NCI-H1436 (cell line): ENCODE measurements at places on chromosomes 16 and 17.

DNA sequence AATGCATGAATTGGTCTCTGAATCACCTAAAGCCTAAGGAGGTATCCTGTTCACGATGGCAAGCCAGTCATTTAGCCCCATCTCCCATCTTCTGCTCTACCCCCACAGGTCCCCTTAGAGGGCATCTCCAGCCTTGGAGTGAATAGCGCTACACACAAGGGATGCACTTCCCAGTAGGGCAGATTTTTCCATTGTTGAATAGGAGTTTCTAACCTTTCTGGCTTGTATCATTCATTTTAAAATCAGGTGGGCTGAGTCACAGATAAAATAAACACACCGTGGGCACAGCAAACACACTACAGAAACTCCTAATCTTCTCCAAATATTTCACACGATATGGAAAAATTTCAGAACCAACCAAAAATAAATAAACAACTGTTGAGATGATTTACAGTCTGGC is 201.2 kb upstream of the NOG start:
- no peak for DNase-seq

DNA sequence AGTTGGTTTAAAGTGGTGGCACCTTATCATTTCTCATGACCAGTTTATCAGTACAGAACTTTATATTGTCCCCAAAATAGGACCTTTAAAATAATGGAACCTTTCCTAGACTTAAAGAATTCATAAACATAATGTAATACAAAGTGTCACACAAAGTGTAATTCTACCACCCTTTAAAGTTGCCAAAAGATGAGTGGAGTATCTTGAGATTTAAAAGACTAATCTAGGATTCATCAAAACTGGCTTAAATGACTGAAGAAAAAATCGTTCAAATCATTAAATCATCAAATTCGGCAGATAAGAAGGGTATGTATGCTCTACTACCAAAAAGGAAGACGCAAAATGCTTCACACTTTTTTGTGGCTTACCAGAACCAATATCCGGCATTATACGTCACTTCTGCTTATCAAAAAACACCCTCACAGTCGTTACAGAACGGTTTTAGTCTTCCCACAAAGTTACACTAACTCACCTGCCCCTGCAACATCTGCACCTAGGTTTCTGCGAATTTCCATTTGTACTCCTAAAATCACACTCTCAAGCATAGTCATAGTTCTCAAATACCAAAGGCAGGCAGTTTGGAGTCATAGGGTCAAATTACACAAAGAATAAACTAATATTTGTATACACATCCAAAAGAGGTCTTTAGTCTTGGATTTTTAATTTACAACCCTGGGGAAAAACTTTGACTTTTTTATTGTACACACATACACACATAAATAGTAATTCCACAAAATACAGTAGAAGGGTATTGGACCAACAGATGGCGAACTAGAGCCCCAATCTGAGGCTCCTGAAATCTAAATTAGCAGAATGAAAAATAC is 1.4 kb upstream of the KANSL1 start:
- peak; percentile 18 for DNase-seq

GRCh38 chr16:57172721-57173290 is 13.0 kb downstream of the PSME3IP1 start:
- DNase-seq, result no peak

- no peak for DNase-seq
Measured at GRCh38 chr17:7417056-7417655, 3.0 kb upstream of the SPEM1 start.

- DNase-seq, result peak; percentile 84
Measured at GRCh38 chr17:32253117-32253611, 12.5 kb upstream of the RHBDL3 start.

DNA sequence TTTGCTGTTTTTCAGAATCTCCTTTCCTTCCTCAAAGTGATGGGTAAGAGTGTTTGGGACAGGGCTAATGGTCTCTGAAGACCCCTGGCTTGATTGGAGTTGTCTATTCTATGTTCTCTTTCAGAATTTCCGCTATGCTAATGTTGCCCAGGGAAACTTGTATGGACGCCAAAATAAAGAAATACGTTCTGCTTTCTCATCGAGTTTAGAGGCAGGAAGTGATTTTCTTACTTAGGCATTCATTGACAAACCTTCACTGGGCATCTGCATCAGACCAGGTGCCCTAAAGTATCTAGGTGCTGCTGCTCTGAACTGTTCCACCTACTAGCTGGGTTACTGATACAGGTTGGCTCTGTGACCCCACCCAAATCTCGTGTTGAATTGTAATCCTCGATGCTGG is 787.9 kb upstream of the EEF2KMT start:
- DNase-seq, result no peak

DNA sequence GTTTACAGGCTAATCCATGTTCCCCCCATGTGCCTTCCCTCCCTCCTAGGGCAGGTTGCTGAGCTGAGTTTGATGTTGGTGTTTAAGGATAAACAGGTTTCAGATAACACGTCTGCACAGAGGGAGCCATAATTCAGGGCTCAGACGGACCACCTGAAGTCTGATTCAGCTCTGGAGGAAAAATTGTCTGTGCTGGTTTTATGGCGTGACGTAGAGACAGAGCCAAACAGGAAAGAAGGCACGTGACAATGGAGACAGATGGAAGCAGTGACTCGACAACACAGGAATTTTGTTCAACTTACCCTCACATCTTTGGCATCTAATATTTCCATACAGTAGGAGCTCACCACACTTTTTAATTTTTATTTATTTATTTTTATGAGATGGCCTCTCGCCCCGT is 10.7 kb upstream of the USP10 start:
- DNase-seq, result no peak

- no peak for DNase-seq
Measured at GRCh38 chr17:28366605-28367004, 1.6 kb upstream of the SEBOX start.

GRCh38 chr17:48228720-48229119 is 121.2 kb downstream of the SNX11 start:
- DNase-seq, result no peak

- DNase-seq, result no peak
Measured at GRCh38 chr17:81257533-81257932, 18.4 kb downstream of the NDUFAF8 start.

GRCh38 chr17:40735016-40735415 is 20.1 kb downstream of the KRT25 start:
- DNase-seq, result no peak

GRCh38 chr16:22685459-22685830 is 128.5 kb upstream of the HS3ST2 start:
- DNase-seq, result no peak

- no peak for DNase-seq
Measured at GRCh38 chr17:54971147-54971546, 2.6 kb downstream of the STXBP4 start.

GRCh38 chr16:1071561-1072225 is 854 bp upstream of the SSTR5 start:
- no peak for DNase-seq

- no peak for DNase-seq
Measured at GRCh38 chr17:64547319-64547718, 40.5 kb downstream of the CEP95 start.

DNA sequence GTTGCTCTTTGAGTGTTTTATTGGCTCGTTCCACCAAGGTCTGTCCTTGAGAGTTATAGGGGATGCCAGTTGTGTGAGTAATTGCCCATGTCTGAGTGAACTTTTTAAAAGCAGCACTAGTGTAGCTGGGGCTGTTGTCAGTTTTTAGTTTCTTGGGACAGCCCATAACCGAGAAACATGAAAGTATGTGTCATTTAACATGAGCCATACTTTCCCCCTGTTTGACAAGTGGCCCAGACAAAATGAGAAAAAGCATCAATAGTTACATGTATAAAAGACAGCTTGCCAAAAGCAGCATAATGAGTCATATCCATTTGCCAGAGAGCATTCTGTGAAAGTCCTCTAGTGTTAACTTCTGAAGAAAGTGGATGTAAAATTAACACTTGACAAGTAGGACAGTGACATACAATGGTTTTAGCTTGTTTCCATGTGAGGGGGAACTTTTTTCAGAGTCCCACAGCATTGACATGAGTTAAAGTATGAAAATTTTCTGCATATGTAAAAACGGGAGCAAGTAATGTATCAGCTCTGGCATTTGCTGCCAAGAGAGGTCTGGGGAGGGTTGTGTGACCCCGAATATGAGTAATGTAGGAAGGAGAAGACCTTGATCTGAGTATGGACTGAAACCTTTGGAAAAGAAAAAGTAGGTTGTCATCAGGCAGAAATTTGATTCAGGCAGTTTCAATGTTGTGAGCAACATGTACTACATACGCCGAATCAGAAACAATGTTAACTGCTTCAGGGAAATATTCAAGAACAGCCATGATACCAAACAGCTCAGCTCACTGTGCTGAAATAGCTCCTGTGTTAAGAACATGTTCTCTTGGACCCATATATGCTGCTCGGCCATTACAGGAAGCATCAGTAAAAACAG is 56.8 kb upstream of the ARL4D start:
- no peak for DNase-seq

- no peak for DNase-seq
Measured at GRCh38 chr17:55693254-55694216, 29.1 kb downstream of the TMEM100 start.

DNA sequence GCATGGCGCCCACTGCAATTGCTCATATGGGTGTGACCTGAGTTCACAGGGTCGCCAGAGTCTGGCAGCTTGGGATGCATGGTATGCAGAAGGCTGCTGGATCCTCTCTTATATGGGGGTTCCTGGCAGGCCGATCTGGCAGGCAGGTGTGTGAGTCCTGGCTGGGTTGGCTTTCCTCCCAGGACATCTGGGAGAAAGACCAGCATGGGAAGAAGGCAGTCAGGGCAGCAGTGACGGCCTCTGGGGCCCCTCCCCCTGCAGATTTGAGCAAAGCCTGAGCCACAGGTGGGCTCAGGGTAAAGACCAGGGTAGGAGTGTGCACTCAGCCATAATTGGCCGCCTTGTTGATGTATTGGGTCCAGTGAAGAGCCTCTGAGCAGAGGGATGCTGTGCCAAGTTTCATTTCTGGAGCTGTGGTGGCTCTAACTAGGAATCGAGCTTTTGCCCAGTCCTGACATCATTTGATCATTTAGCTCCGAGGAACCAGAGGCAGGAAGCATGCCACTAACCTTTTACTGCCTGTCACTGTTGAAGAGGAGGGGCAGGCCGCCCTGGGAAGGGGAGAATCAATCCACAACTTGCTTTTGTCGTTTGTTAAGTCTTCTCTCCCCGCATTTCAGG is 174.3 kb downstream of the CCDC182 start:
- DNase-seq, result peak; percentile 44

DNA sequence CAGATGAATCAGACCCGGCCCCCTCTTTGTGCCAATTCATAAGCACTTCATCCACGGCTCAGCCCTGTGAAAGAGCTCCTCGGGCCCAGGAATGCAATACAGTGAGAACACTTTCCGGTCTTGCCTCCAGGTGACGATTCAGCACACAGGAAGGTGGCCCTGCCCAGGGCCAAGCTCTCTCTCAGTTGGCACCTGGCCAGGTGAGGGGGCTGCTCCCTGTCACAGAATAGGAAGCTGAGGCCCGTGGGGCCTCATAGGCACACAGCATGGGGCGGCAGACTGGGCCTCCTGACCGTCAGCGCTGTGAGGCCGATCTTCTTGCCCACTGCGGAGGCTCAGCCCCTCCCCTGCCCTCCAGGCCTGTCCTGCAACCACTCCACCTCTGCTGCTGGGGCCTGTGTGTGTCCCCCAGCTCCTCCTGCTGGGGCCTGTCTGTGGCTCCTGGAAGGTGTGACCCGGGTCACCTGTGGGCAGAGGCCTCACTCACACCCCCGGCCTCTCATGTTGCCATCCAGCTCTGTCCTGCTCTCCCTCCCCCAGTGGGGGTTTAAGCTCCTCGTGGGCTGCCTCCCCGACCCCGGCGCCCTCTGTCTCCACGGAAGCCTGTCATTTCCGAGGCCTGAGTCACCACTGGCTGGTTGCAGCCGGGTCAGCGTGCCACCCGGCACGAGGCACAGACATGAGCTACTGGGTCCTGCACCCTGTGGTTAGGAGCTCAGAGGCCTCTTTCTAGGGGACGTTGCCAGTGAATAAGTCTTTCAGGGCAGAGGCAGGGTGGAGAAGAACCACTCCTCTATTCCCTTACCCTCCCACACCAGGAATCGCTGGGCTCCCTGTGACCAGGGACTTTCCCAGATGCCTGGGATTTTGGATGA is 114.4 kb downstream of the SEC14L1 start:
- DNase-seq, result no peak

DNA sequence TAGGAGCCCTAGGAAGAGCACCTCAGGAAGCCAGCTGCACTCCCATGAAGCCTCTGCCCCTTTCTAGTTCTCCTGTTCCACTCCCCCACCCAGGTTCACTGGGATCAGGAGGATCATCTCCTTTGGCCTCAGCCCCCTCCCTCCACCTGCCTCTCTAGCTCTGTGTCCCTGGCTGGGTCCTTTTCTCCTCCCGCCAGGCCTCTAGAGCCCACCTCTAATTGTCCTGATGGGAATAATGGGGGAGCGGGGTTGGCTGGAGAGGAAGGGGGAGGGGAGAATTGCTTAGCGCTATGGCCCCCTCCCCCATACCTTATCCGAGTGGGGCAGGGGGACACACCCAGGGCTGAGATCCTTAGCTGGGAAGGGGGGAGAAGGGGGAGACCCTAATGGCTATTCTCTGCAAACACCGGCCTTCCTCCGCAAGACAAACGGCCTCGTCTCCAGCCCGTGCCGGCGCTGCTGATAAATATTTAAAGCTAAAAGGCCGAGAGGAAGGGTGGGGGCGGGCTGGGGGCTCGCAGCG is 997 bp downstream of the HOXB7 start:
- DNase-seq, result no peak

DNA sequence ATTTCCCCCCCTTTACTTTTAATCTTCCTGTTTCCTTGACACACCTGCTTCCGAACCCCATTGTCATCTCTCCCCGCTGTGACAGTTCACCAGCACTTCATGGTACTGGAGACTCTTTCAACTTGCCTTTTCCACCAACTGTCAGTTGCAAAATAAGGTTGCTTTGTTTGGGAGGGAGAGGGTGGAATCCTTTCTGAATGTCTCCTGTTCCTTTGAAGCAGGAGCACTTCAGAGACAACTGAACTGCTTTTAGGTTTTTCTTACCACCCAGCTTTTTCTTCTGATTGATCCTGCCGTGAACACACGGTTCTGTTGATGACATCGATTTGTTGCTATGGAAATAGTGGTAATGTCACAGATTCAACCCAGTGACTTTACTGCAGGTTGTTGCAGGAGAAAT is 42.0 kb downstream of the RPA1 start:
- DNase-seq, result no peak
